ENCODE measurements at places on chromosomes 4 and X. TPM values are rescaled to one million over a fixed set of nuclear protein-coding genes. Genes with fewer than 3 reads are reported as not detected.

GYPA gene
- total RNA-seq: not detected

EDNRA gene
- 0.36 TPM for total RNA-seq

VEGFC gene
- total RNA-seq: 58.6 TPM

DCAF8L2 gene
- total RNA-seq: not detected

GNRHR gene
- not detected for total RNA-seq

GRPR gene
- total RNA-seq: 0.60 TPM

MAGED4 gene
- 1.2 TPM for total RNA-seq

LARP1B gene
- 11.7 TPM for total RNA-seq

STATH gene
- not detected for total RNA-seq

CT45A2 gene
- not detected for total RNA-seq

HNRNPDL gene
- total RNA-seq: 224 TPM

GRCh38 chr4:108010167-108010566 is 20.5 kb downstream of the HADH start:
- peak; percentile 35 for DNase-seq

DNA sequence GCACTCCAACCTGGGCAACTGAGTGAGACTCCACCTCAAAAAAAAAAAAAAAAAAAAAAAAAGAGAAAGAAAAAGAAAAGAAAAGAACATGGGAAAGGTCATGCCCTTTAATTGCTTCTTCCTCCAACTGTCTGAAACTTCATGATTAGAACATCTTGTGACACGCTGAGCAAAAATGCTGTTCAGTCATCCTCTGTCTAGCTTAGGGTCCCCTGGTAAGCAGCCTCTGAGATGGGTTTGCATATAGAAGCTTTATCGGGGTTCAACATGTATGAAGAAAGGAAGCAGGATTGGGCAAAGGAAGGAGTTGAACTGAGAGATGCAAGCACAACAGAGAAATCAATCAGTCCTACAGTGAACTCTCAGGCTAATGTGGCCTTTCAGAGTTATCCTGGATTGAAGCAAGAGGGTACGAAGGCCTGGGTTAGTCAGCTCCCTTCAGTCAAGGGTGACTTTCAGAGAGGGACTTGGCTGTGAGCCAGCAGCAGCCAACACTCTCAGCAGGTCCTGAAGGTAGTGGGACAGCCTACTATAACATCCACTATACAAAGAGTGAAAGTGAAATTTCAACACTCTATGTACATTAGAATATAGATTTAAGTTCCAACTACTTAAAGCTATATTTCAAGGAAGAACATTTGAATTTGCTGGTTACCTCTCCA is 11.4 kb downstream of the MAOB start:
- DNase-seq: no peak

GRCh38 chr4:46508216-46508615 is 118.3 kb upstream of the GABRA2 start:
- no peak for DNase-seq

DNA sequence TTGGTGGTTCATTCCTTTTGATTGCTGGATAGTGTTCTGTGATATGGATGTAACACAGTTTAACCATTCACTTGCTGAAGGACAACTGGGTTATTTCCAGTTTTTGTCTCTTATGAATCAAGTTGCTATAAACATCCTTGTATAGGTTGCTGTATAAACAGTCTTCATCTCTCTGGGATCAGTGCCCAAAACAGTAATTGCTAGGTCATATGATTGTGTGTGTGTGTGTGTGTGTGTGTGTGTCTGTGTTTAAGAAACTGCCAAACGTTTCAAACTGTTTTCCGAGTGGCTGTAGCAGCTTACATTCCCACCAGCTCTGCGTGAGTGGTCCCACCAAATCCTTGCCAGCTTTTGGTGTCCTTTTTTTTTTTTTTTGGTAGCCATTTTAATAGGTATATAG is 60.4 kb downstream of the F11 start:
- DNase-seq: no peak

- DNase-seq: peak; percentile 47
These were observed 5.9 kb upstream of the SEPTIN6 start for GRCh38 chrX:119698845-119699244.

GRCh38 chr4:157226035-157226434 is 5.5 kb downstream of the GRIA2 start:
- no peak for DNase-seq

GRCh38 chrX:31392513-31392912 is 320.7 kb upstream of the FTHL17 start:
- no peak for DNase-seq

GRCh38 chrX:17859609-17860178 is 1.4 kb downstream of the RAI2 start:
- DNase-seq: no peak

- DNase-seq: peak; percentile 24
These were observed 61.0 kb downstream of the STX18 start for GRCh38 chr4:4480685-4481398.

- no peak for DNase-seq
These were observed 67.1 kb downstream of the DCLK2 start for GRCh38 chr4:150145090-150145945.

DNA sequence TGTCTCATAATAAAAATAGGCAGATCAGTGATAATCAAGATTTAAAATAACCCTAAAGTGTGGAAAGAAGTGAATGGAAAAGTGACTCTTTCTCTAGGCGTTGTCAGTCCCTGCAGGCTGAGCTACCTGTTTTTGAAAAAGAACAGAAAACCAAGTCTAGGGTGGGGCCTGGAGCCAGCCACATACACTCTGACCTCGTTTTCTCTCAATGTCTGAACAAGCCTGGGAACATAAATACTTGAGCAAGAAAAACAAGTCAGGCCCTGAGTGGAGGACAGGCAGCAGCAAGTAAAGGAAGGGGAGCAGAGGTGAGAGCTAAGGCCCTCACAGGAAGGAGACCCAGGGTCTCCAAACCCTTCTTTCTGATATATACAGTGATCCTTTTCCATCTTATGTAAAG is 91.7 kb upstream of the HPF1 start:
- DNase-seq: no peak

DNA sequence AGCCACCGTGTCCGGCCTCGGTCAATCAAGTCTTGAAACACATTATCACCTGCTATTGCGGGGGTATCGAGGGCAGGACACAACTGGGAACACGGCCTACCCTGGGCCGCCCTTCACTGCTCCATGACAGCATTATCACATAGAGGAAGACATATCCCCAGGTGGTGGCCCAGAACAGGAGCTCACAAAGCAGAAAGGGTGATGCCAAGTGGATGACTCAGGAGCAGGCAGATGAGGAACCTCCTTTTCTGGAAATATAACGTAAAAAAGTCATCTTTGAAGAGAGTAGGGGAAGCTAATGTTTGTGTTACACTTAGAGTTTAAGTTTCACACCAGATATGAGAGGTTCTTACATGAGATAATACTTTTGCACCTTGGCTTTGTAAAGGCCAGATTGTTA is 5.3 kb upstream of the SUPT20HL1 start:
- DNase-seq: peak; percentile 6

DNA sequence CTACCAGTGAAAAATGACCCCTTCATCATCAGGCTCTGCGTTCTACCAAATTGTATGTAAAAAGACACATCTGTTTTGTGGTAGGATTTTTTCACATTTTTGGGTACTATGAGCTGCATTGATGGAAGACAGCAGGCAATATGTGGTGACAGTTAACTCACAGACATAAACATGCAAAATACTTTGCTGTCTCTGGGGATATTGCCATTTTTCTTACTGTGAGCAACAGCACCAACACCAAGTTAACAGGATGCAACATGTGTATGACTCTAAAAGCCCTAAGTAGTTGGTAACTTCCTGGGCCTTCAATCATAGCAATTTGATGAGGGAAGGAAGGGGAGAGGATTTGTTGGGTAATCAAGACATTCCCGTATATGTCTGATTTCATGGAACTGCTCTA is 56.4 kb upstream of the DRP2 start:
- DNase-seq: no peak

DNA sequence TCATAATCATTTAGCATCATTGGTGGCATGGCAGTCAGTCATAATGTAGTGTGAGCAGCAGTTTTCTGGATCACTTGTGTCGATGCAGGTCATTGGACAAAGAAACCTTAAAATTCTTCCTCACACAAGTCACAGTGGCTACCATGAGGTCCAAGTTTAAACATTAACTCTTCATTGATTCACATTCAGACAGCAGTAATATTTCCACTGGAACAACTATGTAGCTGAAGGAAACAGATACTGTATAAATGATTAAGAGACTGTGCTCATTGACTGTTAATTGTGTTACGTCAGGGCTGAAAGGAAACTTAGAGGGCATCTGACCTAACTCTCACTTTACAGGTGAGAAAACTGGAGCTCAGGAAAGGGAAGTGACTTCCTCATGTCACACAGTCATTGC is 261.8 kb downstream of the KLHL13 start:
- DNase-seq: no peak

GRCh38 chrX:133214301-133214700 is 3.9 kb downstream of the TFDP3 start:
- no peak for DNase-seq

DNA sequence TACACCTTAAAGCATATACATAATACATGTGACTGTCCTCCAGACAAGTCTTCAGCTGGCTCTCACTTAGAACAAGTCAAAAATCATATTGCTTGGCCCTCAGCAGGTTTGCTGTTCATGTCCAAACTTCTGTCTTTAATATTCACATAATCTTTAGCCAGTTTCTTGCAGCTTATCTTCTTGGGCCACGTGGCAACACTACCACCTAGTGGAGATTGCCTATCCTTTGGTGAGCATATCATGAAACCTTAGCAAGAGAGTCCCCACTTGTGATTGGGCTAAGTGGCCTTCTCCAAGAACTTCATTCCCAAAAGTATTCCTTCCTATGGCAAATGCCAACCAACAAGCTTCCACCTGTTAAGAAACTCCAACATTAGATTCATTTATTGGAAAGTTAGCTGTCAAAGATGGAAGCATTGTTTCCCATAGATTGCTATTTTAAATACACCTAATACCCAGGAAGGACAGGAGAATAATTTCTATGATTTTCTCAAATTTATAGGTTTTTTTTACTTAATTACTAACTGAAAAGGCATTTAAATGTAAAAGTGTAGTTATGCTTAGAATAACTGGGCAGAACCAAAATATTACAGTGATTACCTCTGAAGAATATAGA is 231.9 kb upstream of the INTU start:
- DNase-seq: peak; percentile 64

- no peak for DNase-seq
These were observed 41.1 kb upstream of the ACSL4 start for GRCh38 chrX:109774136-109774535.

DNA sequence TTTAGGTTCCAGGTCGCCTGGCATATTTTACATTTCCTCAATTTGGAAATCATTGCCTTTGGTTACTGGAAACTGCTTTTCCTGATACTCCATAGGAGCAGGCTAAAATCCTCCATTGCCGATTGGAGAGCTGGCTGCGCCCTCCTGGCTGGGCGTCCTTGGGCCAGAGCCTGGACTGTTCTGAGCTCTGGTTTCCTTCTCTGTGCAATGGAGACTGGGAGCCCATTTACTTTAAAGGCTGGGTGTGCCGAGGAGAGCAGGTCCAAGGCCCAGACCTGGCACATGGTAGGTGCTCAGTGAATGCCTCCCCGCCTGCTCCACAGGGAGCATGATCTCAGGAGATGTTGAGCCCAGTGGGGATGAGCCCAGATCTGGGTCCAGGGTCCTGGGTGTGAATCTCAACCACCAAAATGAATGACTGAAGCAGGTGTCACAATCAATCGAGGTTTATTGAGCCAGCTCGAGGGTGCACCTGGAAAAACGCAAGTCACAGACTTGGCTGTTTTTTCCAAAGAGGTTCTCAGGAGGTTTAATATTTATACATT is 50.0 kb downstream of the EVC start:
- no peak for DNase-seq

GRCh38 chr4:169715826-169716225 is 41.9 kb downstream of the HPF1 start:
- no peak for DNase-seq

GRCh38 chr4:33882246-33882990 is 2361.9 kb downstream of the ARAP2 start:
- DNase-seq: peak; percentile 33

- DNase-seq: no peak
These were observed 46.7 kb downstream of the WWC2 start for GRCh38 chr4:183145773-183146172.

DNA sequence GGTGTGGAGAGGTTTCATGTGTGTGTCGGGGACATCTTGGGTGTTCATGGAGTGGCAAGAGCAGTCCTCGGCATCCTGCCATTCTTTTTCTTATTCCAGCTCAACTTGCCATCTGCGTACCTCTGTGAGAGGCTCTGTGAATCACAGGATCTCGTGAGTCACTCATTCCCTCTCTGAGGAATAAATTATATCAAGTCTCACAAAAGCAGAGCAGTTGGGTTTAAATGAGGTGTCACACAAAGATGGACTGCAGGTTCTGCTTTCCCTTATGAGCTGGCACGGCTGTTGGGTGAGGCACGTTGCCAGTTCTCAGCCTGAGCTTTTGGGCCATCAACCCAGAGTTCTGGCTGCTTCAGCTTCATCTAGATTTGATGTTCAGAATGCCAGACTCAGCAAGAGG is 6.8 kb upstream of the OCIAD2 start:
- peak; percentile 93 for DNase-seq

DNA sequence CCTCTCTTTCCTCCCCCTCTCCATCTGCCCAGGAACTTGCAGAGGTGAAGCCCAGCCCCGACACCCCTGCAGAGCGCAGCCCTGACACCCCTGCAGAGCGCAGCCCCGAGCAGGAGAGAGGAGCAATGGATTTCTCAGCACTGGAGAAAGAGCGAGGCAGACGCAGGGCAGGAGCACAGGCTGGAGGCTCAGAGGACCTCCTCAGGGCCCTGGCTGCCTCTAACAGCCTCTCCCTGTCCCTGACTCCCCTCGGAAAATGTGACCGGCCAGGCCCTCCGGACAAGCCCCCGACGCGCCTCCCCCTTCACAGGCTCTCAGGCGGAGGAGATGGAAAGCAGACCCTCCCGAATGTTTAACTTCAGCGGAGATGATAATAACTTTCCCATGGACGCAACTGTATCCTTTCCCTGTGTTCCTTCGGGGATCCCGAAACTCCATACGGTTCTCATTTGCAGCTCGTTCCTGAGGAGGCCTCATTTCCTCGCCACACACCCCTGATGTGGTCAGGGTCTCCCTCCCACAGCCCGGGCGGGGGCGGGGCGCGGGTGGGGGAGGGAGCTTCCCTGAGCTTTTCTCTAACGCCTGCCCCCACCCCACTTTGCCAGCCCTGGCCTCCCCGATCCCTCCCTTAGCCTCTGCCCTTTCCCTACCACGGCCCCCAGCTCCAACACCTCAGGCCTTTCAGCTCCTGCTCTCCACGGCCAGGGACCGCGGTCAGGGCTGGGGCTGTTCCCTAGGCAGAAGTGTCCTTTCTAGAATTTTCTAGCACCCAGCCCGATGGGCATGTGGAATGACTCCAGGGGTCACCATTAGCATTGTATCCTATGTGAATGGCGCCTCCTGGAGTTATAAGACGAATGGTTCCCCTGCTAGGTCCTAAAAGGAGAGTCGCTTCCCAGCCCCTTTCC is 201.1 kb upstream of the BCOR start:
- DNase-seq: no peak

DNA sequence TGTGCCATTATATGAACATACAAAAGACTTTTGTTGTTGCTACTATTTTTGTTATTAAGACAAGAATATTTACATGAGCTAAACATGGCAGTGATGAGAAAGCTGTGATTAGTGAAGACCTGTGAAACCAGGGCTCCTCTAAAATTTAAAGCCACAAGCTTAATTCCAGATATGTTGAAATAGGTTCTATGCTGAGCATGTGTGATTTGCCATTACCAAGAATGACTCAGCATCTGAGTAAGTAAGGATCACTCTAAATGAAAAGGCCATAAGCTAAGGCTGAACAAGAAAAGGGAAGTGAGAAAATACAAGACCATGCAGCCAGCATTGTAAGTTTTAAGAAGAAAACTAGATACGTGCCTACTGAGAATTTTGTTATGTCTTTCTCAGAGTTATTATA is 75.9 kb upstream of the CAMK2D start:
- DNase-seq: peak; percentile 80

GRCh38 chr4:1807332-1807777 is 14.3 kb downstream of the FGFR3 start:
- DNase-seq: no peak
